ENCODE measurements at places on chromosomes 11 and 22.

- no peak for DNase-seq
Measured at GRCh38 chr22:40401981-40402406, 31.6 kb downstream of the SGSM3 start.

- no peak for DNase-seq
Measured at GRCh38 chr11:76824980-76825725, 35.6 kb upstream of the ACER3 start.

DNA sequence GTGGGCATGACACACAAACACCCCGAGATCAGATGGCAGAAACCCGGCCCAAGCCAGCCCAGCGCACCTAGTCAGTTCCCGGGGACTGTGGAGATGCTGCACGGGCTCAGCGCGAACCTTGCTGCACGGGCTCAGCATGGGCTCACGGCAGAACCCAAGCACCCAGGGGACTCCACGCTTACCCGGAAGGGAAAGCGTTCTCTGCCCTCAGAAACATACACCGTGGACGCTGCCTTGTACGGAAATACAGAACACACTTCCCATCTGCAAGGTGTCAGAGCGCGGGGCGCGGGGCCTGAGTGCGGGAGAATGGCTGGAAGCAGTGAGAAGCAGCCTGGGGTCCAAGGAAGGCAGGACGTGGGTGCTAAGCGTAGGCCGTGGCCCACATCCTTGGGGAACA lies 319.9 kb downstream of the NTM start:
- no peak for DNase-seq

DNA sequence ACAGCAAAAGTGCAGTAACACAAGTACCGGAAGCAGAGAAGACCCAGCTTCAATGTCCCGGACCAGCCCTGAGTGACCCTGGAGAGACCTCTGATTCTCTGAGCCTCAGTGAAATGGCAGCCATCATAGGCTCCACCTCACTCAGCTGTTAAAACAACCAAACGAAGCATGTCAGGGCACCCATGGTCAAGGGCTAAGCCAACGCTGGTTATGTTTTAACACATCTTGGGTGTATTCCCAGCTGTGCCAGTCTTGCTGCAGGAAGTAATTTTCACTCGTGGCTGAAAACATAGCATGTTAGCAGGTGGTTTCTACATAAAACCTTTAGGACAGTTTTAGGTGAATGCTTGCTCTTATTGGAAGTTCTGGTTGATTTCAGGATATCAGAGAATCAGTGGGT lies 30.9 kb downstream of the LMO2 start:
- DNase-seq: no peak

- no peak for DNase-seq
Measured at GRCh38 chr11:72635933-72636332, 38.3 kb downstream of the PDE2A start.

DNA sequence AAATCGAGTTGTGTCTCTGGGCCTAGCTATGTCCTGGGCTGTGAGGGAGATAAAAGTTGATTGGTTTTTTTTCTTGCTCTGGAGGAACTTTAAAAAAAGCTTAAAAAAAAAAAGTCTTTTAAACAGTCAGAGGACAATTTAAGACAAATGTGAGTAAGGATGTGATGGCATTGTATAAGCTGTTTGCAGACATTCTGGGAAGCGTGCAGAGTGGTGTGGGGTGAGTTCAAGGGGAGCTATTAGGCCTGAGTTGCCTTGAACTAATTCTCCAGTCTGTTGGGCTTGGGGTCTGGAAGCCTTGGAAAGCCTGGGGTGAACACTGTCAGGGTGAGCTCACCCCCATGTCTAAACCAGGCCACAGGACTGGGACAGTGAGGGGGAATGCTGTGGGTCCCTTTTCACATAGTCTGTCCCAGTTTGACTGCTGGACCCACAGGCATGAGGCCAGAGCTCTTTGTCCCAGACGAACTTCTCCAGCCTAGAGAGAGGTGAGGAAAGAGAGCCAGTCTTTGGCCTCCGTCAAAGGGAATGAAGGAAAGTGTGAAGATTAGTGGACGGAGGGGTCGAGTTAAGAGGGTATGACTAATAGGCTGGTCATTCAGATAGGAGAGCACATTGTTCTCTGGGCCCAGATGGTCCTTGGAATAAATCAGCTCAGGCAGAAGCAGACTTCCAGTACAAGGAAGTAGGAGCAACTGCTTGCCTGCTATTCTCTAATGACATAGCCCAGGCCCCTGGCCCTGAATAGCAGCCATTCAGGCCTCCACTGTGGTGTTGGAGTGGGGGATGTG lies 76.4 kb upstream of the NNMT start:
- DNase-seq: peak; percentile 3

GRCh38 chr22:46953968-46954765 lies 191.7 kb downstream of the TBC1D22A start:
- DNase-seq: no peak

- DNase-seq: no peak
Measured at GRCh38 chr11:45216901-45217300, 69.2 kb downstream of the SYT13 start.

- DNase-seq: no peak
Measured at GRCh38 chr11:65861533-65862183, 1.4 kb downstream of the MUS81 start.

DNA sequence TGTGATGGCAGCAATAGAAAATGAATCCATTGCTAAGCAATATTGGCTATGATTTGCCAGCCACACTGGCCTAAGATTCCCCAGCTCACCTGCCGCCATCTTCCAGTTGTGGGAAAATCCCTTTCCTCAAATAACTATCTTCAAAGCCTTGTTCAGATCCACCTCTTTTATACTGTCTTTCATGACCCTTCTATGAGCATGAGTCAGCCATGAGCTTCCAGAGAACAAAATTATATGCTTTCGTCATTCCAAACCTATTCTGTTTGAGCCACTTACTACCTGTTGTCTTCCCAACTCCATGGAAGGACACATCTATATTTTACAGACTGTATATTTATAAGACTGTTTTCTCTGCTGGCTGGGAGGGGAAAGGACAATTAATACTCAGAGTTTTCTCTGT lies 25.0 kb upstream of the PRSS23 start:
- no peak for DNase-seq

GRCh38 chr11:34416766-34417165 lies 22.0 kb upstream of the CAT start:
- no peak for DNase-seq

- DNase-seq: no peak
Measured at GRCh38 chr11:118343981-118344515, at the start of gene CD3G. TSS of gene CD3G (plus strand) at chr11:118344344. CDS start at chr11:118344424, 80 bp downstream.

DNA sequence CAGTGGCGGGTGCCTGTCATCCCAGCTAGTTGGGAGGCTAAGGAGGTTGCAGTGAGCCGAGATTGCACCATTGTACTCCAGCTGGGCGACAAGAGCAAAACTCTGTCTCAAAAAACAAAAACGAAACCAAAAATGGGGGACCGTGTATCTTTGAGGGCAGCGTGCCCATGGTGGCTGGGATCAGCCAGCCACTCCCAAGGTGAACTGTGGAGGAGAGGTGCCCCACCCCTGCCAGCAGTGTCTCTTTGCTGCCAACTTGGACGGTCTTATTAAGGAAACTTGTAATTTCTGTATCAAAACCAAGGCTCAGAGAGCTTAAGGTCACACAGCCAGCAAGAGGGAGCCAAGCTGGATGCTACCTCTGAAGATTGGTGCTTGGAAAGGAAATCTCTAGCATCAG lies 147.7 kb downstream of the CACNA1I start:
- no peak for DNase-seq
